ENCODE measurements at places on chromosomes 12 and 14.
A peak's percentile ranks its signal among the peaks of the same experiment; 100 is the strongest.

- DNase-seq: no peak
Measured at GRCh38 chr14:101063121-101063520, 159.6 kb upstream of the RTL1 start.

DNA sequence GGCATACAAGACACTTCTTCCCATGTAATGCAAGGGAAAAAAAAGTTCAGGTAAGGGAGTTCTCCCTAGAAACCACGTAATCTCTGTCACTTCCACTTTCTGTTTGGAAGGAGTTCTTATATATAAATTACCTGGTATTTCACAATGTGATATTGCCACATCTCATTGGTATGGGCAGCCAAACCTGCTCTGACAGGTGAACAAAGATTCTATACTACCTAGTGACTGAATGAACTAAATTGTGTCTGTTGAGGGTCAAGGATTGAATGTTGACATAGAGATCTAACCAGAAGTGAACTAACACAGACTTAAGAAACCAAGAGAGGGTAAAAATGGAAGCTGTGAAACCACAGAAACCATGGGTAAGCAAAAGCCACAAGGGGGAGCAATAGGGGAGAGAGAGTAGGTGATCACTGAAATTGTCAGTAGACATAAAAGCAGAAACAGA is 161.3 kb downstream of the RPL10L start:
- DNase-seq: no peak

DNA sequence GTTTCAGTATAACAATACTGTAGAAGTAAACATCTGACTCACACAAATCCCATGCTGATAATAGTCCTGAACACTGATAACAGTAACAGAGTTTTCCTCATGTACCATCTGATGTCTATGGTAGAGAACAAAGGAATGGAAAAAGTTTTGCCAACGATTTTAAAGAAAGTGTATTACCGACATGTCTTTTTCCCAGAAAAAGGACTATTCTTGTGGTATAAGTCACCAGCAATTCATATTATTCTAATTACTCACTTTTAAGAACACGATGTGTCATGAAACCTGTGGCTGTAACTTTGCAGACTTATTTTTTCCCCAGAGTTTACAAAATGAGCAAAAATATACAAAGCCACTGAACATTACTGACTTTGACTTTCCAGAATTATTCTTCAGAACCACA is 40.1 kb upstream of the DCN start:
- DNase-seq: no peak

- peak; percentile 27 for DNase-seq
Measured at GRCh38 chr12:97630875-97631274, 168.3 kb downstream of the RMST start.

DNA sequence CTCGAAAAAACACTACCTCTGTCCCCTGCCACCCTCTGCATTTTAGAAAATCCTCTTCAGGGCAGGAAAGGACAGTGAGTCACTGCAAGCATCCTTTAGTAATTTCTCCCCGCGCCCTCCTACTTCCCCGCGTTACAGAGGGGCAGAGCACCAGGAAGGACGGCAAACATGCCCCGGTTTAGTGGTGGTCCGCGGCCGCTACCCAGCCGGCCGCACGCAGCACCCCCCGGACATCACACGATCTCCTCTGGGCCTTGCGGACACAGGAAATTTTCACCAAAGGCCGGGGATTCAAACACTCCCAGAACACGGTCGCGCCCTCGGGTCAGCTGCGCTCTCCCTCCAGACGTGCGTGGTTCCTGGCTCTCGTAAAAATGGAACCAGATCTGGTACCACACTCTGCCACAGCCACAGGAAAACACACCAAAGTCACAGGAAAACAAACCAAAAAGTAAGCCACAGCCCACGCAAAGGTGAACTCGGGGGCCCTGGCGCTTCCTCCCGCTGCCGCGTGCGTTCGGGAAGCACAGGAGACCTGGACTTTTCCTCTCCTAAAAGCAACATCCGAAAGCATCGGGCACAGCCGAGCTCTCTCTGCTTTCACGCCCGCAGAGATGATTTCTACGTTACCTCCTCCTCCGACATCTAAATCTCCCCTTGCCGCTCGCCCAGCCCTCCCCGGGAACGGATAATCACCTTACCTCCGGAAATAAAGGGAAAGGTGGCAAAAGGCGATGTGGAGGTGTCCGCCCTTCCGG is 839 bp downstream of the SLC38A1 start:
- no peak for DNase-seq

DNA sequence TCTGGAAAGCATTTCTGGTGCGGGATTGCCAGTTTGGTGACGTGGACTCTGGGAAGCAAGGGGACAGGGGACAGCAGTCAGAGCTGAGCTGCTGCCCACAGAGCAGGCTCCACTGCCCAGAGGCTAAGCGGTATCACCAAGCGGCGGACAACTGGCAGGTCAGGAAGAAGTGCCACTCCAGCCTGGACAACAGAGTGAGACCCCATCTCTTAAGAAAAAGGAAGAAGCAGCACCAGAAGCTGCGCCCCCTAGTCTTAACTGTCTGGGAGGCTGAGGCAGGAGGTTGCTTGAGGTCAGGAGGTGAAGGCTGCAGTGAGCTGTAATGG is 31.8 kb upstream of the MMP17 start:
- DNase-seq: no peak
